ENCODE measurements at places on chromosomes 7 and 10. TPM values are rescaled to one million over a fixed set of nuclear protein-coding genes. Genes with fewer than 3 reads are reported as not detected.

GPC2 gene
- total RNA-seq: 530 TPM

CRYGN gene
- not detected for total RNA-seq

TMEM26 gene
- not detected for total RNA-seq

DNAH11 gene
- 0.22 TPM for total RNA-seq

PKD2L1 gene
- 0.44 TPM for total RNA-seq

EEPD1 gene
- 63.9 TPM for total RNA-seq

FBXL13 gene
- total RNA-seq: 1.1 TPM

SLK gene
- total RNA-seq: 122 TPM

HTRA1 gene
- total RNA-seq: 1.4 TPM

PPP3CB gene
- 67.9 TPM for total RNA-seq

CTNNA3 gene
- total RNA-seq: 3.3 TPM

RAB19 gene
- not detected for total RNA-seq

DNA sequence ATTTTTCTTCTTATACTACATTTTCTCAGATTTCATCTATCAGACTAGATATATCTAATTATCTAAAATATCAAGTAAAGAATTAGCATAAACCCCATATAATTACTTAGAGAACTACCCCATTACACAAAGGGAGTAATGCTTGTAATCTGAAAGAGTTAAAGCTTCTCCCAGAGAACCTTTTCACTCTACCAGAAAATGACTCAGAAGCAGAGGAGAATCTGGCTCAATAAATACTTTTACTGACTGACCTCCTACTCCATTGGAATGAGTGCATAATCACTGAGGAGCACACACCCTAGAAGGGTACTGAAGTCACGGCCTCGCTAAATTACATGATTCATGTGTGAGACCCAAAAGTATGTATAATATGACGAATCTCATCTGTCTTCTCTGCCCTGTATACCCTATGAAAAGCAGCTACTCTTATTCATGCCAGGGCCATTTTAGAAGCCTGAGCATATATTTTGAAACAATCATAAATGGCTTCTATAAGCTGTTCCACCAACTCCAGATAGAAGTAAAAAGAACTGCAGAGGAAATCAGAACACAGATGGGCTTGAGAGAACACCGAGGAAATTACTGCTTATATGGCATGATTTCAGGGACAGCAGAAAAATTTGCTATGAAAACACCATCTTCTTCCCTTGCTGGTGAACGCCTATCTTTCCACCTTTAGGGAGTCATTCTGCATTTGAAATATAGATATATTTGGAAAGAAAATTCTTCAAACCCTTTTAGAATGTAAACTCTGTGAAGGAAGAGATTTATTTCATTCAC, 32.7 kb downstream of the DNMBP start:
- DNase-seq: no peak

- DNase-seq: no peak
Observed at GRCh38 chr7:55515569-55516279, 56.6 kb downstream of the VOPP1 start.

- no peak for DNase-seq
Observed at GRCh38 chr7:134470864-134471263, 12.0 kb upstream of the AKR1B1 start.

DNA sequence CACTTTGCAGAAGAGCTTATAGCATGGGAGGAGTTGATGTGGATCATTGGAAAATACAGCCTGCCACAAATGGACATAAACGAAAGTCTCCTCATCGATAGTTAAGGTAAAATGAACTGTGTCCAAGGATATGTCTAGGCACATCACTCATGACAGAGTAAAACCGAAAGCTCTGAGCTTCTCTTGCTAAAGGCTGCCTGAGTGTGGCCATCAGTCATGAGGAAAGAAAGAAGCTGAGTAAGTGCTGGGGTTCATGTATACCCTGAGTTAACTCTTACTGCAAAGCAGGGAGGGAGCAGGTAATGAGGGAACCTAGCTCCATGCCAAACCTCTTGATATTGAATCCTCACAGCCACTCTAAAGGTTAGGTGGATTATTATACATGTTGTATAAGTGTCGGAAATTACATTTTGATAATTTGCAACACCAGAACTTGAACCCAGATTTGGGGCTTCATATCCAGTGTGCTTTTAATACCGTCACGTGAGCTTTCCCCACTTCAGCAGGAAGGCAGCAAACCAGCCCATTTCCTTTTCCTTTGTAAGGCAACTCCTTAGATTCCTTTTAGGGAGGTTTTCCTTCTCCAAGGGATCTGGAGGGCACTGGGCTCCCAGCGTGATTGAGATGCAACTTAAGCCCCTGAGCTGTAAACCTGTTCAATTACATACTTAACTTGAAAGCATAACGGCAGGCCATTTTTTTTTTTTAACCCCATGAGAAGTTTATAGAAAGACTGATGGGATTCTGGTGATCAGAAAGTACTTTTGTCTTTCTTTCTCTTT, 215.0 kb downstream of the PHF14 start:
- DNase-seq: no peak

DNA sequence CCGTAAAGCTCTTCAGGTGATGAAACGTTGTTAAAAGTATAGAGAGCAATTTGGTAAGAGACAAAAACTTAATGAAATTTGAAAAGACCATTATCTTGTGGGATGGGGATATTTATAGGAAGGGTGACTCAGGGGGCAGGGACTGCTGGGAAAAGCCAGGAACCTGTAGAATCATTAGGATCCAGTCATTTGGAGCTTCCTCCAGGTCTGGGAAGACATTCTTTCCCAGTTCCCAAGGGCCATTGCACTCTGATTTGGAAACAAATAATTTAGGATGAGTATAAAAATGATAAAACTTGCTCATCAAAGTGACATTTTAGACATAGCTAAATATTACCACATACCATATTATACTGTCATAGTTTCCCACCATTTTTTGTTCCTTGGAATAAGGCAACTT, 143.9 kb downstream of the PFKFB3 start:
- no peak for DNase-seq

- DNase-seq: no peak
Observed at GRCh38 chr10:96758423-96758822, 38.1 kb upstream of the PIK3AP1 start.

DNA sequence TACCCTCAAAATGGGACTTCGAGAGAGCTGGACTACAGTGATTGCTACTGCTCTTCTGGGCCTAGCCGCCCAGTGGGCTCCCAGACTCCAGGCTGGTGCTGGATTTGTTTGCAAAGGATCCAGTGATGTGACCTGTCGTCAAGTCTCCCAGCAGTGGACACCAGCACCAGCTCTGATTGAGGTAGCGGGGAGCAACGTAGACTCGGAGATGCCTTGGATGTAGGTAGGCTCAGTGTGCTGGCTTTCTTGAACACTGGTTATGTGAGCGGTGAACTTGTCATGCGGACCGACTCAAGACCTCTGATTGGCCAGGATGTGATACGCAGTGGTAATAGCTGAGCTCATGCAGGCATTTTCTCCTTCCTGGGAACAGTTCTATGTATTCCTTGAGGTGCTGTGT, 19.4 kb downstream of the AKR1C2 start:
- no peak for DNase-seq

- no peak for DNase-seq
Observed at GRCh38 chr7:120041798-120042197, 231.2 kb upstream of the KCND2 start.

- DNase-seq: peak; percentile 28
Observed at GRCh38 chr10:72834183-72834825, 59.2 kb upstream of the OIT3 start.

DNA sequence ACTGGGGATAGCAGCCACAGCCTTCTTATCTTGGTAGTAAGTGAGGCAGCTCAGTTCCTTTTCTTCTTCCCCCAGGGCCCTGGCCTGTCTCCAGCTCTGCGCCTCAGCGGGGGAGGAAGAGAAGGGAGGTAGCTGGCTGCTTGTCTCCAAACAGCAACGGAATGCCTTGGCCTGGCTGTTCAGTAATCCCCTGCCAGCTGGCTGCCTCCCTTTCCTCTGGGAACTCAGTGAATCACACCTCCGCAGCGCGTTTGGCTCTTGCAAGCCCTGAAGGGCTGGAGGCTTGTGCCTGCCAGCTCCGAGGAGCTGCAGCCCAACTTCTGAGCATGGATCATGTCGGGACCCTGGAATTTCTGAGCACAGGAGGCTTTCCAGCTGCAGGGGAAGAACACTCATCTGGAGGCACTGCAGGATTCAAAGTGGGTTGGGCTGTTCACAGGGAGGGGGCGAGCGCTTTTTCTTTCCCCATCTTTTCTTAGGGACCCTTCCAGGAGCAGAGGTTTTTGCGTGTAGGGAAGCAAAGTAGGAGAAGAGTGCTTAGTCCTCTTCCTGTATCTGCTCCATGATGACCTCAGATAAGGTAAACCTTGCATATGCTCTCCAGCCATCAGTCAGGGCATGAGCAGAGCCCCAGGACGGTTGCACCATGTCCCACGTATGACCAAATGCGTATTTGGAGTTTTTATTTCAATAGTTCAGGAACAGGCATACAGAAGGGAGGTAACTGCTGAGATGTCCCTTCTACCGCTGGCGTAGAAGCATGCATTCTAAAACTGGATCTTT, 253.2 kb upstream of the INHBA start:
- peak; percentile 41 for DNase-seq

DNA sequence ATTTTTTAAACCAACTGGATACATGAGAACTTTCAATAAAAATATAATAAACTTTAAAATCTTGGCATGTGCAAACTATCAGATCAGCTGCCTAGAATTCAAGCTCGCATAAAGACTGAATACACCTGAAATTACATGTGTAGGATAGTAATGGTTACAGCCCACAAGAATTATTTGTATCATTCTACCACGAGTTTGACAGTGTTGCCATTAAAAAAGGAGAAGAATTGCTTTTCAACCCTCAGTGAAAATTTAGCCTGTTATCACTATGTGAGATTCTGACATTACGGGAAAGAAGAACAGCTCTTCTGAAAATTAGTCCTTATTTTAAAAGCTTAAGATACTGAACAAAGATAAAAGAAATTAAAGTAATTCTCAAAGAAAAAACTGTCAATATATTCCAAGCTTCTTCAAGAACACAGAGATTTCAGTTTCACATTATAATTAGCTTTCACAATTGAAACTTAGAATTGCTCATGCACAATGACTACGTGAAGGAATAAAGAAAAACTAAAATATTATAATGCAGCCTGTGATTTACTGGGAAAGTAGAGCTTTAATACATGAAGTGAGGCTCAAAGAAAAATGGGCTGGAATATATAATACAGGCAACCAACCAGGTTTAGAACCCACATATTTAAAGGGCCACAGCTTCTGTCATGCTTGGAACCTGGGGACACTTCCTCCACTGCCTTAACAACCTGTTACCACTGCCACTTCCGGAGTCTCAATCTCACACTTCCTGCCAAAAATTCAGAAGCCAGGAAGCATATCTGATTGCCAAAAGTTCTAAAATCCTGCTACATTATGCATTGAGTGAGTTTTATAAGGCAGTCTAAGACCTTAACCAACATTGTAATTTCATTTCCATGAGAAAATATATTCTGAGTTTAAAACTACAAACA, 23.2 kb downstream of the TPK1 start:
- no peak for DNase-seq

GRCh38 chr7:129767120-129768015, 155.8 kb downstream of the NRF1 start:
- DNase-seq: no peak

GRCh38 chr10:61319386-61320256, 133.6 kb downstream of the TMEM26 start:
- no peak for DNase-seq

GRCh38 chr7:44534501-44534900, 6.6 kb downstream of the NPC1L1 start:
- peak; percentile 62 for DNase-seq

DNA sequence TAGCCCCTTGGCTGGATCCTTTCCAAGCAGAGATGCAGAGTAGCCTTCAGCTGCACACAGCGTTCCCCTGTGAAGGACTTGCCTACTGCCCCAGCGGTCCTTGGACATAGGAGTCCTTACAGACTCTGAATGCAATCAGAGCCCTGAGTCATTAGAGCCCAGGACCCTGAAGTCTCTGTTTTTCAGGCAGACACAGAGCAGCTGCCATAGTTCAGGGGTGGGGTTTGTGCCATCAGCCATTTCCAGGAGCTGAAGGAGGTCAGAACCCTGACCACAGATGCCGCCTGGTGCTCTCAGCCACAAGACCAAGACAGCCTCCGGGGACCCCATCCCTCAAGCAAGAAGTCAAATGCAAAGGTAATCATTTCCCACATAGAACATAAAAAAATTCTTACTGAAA, 32.8 kb upstream of the WDFY4 start:
- DNase-seq: peak; percentile 41

Data from glutamatergic neuron (in vitro differentiated cells).